Caco-2 (cell line): ENCODE measurements at places on chromosomes 6 and 20. TPM values are rescaled to one million over a fixed set of nuclear protein-coding genes. Genes with fewer than 3 reads are reported as not detected.
A peak's percentile ranks its signal among the peaks of the same experiment; 100 is the strongest.

CEP162 gene
- 6.8 and 7.3 TPM in 2 replicates for total RNA-seq

GPX6 gene
- total RNA-seq, result not detected in 2 replicates

NTSR1 gene
- total RNA-seq, result 0.14 and 0.16 TPM in 2 replicates

MDFI gene
- total RNA-seq, result 0.51 TPM in 1 of 2 replicates, not detected in the other

CENPB gene
- total RNA-seq, result 72.7 and 84.3 TPM in 2 replicates

AIF1 gene
- total RNA-seq, result 2.2 and 2.7 TPM in 2 replicates

UNC5CL gene
- total RNA-seq, result 4.5 and 5.5 TPM in 2 replicates

CTAGE9 gene
- not detected in 2 replicates for total RNA-seq

ZBTB46 gene
- total RNA-seq, result 9.1 and 9.5 TPM in 2 replicates

ADGB gene
- total RNA-seq, result not detected in 2 replicates

GRCh38 chr20:36886859-36887751, 11.2 kb downstream of the TLDC2 start:
- DNase-seq, result peak; percentile 94

DNA sequence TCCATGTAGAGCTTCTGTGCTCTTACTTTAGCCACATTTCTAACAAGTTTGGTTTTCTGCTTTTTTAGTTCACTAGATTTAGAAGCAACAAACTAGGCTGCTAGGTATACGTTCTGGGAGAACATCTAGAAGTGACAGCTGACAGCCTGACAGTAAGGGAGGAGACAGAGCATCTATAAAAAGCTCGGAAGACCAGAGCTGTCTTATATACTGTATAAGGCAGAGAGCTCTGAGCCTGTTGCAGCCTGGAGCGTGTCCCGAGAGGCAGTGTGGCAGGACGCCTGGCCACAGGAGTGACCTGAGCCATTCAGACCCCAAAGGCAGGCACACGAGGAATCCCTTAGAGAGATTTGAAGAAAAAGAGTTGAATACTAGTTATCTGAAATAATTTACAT, 24.6 kb downstream of the PPP1R14C start:
- DNase-seq, result no peak

- DNase-seq, result no peak
These were observed 21.3 kb downstream of the GRM1 start for GRCh38 chr6:146050168-146050567.

DNA sequence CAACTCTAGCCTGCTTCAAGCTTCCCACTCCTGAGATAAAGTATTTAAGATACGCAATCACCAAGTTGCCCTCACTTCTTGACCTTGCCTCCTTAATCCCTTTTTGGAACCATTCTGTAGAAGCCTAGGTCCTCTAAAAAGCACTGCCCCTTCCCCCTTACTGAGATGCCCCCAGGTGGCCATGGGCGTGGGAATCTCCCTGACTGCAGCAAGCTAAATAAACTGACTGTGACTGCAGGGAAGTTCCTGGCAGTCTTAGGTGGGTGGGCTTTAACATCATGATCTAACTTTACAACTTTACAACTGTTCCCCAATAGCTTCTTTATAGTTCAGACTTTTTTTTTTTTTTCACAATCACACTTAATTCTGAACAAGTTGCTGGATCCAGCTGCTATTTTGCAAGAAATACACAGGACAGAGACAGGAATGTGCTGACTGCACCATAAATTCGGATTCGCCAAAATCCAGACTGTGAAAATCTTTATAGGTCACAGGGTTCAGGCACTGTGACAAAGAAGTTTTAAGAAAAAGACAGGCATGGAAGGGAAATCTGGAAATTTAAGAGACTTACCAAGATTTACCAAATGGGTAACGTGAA, 344.2 kb upstream of the SULF2 start:
- DNase-seq, result no peak

DNA sequence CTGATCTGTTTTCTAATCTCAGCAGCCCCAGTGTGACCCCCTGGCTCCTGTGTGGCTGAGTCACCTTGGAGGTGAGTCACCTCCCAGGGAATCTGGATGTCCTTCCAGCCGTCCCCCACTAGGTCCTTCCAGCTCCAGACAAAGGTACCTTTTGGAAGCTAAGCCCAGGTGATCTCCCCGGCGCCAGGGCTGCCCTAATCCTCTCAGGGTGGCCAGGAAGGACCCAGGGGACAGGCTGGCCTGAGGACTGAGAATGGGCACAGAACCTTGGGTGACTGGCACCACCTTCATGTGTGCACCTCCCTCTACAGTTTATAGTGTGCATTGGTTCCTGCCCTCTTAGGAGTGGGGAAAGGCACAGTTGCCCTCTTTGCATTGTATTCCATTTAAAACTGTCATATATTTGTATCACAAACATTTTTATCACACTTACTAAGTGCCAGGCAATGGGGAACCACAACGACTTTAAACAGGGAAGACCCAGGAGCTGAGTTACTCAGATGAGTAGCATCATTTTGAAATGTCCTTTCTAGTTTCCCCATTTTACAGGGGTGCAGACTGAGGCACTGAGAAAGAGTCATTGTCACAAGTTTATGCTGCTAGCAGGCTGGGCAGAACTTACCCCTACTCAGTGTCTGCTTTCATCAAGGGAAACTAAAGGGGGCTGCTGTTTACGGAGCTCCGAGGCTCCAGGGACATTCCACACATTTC, 2.6 kb upstream of the BPIFB4 start:
- no peak for DNase-seq

- DNase-seq, result no peak
These were observed 66.6 kb upstream of the FAM184A start for GRCh38 chr6:119145111-119145510.

- no peak for DNase-seq
These were observed 293.8 kb downstream of the TAF4 start for GRCh38 chr20:61771805-61772350.

- DNase-seq, result no peak
These were observed 146.3 kb downstream of the PRL start for GRCh38 chr6:22150368-22151035.

- no peak for DNase-seq
These were observed 116.6 kb downstream of the PTPRK start for GRCh38 chr6:128403618-128404444.

DNA sequence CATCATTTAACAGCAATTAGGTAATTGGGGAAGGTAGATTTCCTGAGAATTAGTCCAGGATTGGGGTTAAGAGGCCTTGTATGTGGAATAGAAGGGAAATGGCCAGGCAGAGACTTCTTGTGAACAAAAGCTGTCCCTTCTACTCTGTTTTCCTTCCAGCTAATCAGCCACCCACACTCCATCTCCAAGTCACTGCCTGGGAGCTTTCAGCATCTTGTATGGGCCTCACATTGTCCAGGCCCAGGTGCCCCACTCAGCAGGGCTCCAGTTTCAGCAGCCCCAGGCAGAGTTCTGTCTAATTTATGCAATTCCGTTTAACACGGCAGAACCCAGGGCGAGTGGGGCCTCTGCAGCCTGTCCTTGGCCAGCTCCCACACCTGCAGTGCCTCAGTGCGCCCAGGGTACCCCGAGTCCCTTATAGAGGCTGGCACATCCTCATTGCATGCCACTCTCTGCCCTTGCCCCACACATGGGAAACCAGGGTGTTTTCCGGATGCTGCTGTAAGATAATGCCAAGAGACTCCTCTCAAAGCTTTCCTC, 113.0 kb downstream of the EDN3 start:
- no peak for DNase-seq

DNA sequence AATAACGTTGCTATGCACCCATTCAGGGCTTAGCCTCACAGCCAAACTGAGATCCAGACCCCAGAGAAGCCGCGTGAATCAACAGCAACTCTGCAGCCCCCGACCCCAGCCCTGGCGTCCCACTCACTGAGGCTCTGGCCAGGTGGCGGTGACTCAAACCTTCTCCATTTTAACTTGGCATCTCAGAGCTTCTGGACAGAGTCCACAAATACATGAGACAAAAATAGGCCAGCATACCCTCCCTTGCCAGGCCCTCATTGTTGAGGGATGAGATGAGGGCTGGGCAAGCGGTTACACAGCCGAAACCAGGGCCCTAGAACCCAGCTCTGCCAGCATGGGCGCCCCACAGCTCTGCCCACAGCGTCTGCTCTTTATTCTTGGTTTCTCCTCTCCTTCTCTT, 118.4 kb downstream of the MYLK4 start:
- no peak for DNase-seq

- DNase-seq, result no peak
These were observed 309.1 kb downstream of the SOX4 start for GRCh38 chr6:21902628-21903169.

DNA sequence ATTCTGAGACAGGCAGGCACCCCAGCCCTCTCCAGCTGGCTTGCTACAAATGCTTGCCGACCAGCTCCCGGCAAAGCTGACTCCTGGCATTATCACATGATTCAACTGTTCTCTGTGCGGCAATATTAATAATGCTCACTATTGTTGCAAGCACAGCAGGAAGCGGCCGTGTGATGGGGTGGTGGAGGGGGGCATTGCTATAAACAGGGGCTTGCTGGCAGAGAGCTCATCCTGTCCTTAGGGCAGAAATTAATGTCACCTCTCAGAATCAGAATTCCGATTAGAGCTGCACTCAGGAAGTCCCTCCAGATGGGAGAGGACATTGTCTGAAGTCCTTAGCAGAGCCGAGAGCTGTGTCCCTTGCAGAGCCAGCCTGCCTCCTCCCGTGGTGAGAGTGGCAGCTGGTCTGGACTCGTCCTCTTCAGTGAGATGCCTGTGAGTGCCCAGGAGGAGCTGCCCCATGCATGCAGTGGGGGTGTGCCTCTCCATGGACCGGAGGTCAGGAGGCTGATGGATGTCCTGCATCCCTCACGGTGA, 162.5 kb downstream of the CDH4 start:
- no peak for DNase-seq

GRCh38 chr20:59657459-59658046, 53.2 kb downstream of the PHACTR3 start:
- DNase-seq, result no peak

DNA sequence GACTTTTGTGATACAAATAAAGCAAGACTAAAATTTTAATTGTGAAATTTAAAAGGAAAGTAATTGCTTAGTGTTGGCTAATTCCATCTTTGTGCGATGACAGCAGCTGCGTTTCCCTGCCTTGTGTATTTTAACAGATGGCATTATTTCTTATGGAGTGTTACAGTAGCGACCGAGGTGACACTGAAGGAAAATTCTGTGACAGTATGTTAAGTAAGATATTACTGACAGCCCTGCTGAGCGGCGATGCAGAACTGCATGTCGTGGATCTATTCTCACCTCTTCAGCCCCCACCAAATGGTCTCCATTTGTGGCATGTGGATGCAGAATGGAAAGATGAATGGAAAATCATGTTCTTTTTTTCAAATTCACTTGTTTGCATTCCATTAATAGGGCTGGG, 289.4 kb downstream of the RNF144B start:
- no peak for DNase-seq

- no peak for DNase-seq
These were observed 18.3 kb upstream of the GPRC6A start for GRCh38 chr6:116847227-116847626.

DNA sequence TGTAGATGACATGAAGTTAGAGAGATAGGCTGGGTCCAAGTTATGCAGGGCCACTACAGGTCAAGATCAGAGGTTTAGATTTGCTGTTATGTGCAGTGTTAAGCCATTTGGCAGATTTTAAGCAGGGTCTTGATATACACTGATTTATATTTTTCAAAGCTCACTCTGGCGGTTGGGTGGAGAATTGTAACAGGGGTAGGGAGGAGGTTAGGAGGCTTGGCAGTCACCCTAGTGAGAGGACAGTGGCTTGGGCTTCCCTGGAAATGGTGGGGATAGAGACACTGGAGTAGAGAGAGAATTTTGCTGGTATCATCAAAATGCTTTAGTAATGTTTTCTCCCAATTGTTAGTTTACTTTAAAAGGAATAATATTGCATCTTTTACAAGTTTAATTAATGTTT, 149.5 kb upstream of the SUPT3H start:
- DNase-seq, result no peak

- peak; percentile 62 for DNase-seq
These were observed 32.9 kb upstream of the LGSN start for GRCh38 chr6:63352544-63353285.

- no peak for DNase-seq
These were observed 19.5 kb downstream of the SYTL3 start for GRCh38 chr6:158669145-158670035.
